Psoas muscle (tissue), 8 donors: ENCODE measurements at places on chromosomes 5 and 9.

- no peak for DNase-seq
These were observed 21.6 kb upstream of the C1QTNF3 start for GRCh38 chr5:34064656-34065055.

- DNase-seq = no peak
These were observed 50.6 kb downstream of the RASEF start for GRCh38 chr9:83012168-83012921.

GRCh38 chr5:175025077-175025476 lies 300.7 kb downstream of the MSX2 start:
- DNase-seq = no peak

- DNase-seq = no peak
These were observed 64.0 kb downstream of the RGS7BP start for GRCh38 chr5:64569858-64570257.

- DNase-seq = no peak
These were observed 715.2 kb upstream of the DMAC1 start for GRCh38 chr9:8514760-8515159.
